ENCODE measurements at places on chromosomes 1 and 21.

DNA sequence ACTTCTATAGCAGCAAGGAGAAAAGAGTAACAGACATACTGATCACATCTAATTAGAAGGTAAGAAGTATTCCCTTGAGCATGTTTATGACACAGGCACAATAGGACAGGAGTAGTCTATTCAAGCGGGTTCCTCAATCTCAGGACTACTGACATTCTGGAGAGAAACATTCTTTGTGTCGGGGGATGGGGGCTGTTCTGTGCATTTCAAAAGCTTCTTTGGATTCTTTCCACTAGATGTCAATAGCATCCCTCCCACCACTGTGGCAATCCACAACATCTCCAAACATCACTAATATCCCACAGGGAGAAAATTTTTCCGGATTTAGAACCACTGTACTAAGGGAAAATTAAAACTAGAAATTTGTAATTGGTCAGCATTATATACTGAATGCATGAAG lies 56.9 kb downstream of the ADAMTS5 start:
- DNase-seq, result no peak

DNA sequence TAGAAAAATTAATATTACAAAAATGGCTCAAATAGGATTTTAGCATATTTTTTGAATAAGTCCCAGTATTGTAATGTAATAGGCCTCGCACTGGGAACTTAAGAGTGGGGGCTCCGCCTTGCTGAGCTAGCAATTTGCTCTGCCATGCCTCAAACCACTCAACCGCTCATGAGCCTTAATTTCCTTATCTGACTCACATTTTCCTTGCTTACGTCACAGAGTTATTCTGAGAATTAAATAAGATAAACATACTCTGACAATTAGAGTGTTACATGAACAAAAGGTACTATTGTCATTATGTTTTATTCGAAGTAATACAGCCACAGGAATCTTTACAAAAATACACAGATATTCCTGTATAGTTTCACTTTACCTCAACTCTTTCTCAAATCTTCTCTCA lies 108.1 kb downstream of the SLC44A5 start:
- no peak for DNase-seq

- no peak for DNase-seq
Observed at GRCh38 chr1:48687282-48688045, 89.2 kb downstream of the BEND5 start.

DNA sequence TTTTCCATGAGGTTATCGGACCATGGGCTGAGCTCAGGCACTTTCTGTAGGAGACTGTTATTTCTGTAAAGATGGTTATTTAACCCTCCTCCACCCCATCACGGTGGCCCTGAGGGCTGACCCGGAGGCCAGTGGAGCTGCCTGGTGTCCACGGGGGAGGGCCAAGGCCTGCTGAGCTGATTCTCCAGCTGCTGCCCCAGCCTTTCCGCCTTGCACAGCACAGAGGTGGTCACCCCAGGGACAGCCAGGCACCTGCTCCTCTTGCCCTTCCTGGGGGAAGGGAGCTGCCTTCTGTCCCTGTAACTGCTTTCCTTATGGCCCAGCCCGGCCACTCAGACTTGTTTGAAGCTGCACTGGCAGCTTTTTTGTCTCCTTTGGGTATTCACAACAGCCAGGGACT lies 2.6 kb upstream of the CCDC28B start:
- no peak for DNase-seq

GRCh38 chr1:108712606-108713150 lies at the start of gene FNDC7:
Gene FNDC7 (plus strand): TSS chr1:108712908. CDS start chr1:108712934, 26 bp downstream.
- DNase-seq, result no peak

- no peak for DNase-seq
Observed at GRCh38 chr1:3339856-3340255, 114.6 kb upstream of the ARHGEF16 start.

DNA sequence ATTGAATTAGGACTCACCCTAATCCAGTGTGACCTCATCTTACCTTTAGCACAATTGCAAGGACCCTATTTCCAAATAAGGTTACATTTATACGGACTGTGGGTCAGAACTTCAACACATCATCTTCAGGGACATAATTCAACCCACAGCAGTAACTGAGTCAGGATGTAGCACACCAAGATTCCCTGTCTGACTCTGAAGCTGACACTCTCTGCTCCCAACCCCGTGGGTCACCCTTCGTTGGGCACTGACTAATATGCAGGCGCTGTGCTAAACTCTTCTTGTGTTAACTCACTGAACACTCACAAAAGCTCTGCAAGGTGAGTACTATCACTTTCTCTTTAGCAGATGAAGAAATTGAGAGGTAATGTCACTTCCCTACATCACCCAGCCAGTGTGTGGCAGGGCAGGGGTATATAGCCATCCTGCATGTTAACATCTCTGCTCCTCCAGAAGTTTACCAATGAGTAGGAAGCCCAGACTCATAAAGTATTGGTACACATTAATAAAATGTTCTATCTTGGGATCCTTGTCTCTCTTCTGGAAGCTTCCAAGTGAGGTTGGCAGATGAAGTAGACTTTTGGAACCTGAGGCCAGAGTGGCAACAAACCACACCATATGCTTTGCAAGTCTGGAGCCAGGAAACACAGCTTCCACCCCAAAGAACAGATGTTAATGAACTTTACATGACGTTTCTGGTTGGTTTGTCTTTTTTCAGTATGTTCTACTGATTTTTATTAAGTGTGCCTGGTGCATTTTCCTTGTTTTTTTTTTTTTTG lies 139.2 kb upstream of the KLHDC7A start:
- no peak for DNase-seq

DNA sequence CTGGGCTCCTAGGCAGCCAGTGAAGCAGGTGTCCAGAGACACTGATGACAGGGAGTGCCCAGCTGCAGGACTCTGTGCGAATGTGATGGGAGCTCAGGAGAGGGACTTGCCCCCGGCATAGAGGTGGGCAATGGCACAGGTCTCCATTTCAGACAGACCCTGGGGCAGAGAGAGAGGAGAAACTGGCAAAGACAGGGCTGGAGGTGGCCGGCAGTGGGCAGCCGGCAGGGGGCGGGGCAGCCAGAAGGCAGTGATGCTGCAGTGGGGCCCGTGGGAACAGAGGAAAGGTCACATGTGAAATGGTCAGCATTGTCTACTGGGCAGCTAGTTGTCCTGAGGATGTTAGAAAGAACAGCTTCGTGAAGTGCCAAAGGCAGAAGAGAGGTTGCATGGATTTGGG lies 112.6 kb downstream of the HUNK start:
- no peak for DNase-seq

- no peak for DNase-seq
Observed at GRCh38 chr1:75338616-75339483, 204.7 kb downstream of the LHX8 start.

GRCh38 chr1:66460776-66461175 lies 73.2 kb upstream of the SGIP1 start:
- no peak for DNase-seq

DNA sequence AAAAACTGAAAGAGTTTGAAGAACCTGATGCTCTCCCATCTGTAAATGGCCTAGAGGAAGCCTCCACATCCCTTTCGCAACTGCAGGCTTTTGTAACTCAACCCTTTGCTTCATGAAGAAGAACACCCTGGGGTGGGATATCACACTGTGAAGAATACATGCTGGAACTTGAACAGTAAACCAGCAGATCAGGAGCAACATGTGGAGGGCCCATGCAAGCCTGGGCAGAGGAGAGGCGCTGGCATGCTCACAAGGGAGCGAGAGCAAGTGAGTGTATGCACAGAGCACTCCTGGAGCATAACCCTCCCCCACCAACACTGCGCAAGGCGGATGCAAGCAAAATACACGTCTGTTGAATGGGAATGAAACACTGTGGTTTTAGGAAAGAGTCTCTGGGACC lies 24.6 kb upstream of the SPAG17 start:
- DNase-seq, result no peak

GRCh38 chr1:23057301-23057700 lies 38.0 kb downstream of the KDM1A start:
- DNase-seq, result no peak

DNA sequence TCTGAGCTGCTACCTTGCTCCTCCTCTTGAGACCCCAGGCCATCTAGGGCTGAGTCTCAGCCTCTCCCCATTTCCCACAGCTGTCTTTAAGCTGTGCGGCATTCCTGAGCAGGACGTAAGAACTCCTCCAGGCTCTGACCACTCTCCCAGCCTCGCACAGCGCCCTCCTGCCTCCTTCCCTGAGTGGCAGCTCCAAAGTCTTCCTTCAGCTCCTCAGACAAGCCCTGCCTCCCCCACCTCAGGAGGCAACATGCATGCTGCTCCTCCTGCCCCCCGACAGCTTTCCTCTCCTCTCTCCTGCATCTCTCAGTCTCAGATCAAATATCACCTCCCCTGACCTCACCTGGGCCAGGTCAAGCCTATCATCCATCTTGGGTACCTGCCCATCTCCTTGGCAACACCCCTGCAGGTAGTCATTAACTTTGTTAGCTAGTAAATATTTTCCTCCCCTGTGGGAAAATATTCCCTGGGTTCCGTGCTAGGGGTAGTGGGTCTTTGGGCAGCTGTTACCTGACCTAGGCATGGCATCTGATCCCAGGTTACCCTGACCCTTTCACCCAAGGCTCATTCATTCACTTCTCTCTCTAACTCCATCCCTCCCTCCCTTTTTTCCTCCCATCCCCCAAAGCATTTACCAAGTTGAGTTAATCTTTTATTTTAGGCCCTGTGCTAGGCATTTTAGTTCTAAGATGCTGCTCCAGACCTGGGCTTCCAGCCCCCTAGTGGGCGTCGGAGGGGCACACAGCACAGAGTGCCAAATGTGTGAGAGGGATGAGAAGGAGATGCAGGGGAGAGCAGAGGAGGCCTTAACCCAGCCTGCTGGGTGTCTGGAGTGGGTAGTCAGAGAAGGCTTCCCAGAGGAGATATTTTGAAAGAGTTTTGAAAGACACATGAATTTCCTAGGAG lies 419.9 kb downstream of the PTPRU start:
- peak; percentile 6 for DNase-seq

DNA sequence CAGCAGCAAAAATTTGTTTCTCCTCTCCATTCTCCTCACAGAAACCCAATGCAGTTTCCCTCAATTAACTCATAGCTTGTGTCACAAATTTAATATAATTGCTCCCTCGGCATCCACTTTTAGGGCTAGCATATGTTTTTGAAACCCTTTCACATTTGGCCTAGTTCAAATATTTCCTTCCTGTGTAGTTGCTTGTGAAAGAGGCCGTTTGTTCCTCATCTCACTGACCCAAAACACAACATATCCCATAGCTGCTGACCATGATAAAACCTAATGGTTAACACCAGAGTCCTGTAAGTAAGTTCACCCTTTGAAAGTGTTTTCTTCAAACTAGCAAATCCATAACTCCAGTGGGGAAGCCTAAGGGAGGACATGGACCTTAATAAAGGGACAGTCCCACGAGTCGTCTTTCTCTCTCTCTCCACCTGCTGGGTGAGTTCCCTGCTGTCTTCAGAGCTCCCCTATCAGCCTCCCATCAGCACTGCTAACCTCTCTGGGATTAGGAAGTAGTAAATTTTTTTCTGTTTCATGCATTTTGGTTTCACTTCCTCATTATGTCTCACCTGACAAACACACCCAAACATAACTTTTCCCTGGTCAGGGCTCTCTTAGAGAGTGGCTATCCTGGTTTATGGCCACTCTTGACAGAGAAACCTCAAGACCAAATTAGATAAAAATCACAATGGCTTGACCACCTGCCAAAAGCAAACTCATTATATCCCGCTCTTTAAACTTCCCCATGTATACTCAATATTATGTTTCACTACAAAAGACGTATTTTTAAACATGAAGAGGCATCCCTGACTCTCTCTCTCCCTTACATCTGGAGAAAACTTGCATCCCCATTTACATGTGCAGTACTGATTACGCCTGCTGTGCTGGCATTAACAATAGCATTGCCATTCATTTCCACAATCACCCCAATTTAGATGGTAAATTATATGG lies 177.7 kb upstream of the HP1BP3 start:
- no peak for DNase-seq

DNA sequence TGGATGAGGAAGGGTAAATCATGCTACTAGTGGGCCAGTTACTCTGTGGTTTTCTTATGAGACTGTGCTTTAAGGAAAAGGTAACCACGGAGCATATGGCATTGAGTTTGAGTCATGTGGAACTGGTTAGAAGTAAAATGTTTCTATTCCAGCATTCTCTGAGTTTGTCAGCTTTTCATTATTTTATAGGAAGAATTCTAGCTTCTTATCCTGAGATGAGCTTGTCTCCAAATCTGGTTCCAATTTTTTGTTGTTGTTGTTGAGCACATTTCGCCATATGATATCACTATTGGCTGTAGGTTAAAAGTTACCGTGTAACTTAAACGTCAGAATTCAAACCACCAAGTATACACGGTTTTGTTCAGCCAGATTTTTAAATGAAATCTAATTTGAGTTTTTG lies 69.9 kb downstream of the ATF6 start:
- no peak for DNase-seq

DNA sequence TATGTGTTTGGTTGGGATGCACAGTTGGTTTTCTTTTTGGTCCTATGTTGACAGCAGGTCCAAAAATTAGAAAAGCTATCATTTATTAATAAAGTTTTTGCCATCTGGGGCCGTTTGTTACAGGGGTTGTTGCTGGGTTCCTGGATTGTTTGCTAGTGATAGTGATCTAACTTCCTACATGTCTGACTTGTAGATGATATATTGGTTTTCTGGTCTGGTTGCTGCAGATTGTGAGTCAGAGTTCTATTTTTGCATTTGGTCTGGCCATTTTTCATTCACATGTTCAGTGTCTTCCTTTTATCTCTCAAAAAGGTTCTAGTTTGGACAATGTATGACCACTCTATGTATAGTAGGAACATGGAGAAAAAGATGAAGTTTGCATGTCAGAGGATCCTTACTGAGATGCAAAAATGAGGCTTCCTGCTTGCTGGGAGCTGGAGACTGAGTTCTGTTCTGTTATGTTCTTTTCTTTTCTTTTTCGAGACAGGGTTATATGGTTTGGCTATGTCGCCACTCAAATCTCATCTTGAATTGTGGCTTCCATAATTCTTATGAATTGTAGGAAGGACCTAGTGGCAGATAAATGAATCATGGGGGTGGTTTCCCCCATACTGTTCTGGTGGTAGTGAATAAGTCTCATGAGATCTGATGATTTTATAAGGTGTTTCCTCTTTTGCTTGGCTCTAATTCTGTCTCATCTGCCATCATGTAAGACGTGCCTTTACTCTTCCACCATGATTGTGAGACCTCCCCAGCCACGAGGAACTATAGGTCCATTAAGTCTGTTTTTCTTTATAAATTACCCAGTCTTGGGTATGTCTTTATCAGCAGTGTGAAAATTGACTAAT lies 4.2 kb upstream of the NVL start:
- no peak for DNase-seq

DNA sequence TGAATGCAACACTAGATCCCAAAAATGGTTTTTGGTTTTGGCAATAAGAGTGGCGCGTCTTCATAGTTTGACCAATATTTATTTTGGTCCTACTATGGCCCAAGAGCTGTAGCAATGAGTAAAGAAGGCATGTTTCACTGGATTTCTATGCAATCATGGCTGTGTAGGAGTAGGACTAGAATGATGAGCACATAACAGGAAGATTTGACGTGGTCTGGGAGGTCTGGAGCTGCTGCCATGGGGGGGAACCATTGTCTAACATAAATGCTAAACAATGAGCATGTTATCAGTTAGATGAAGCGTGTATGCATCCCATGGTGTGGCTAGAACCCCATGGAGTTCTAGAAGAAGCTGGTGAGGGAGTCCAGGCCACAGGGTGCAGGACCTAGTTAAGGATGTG lies 38.3 kb downstream of the OLIG1 start:
- DNase-seq, result no peak

- DNase-seq, result no peak
Observed at GRCh38 chr1:158334526-158335212, 3.3 kb upstream of the CD1B start.

- DNase-seq, result no peak
Observed at GRCh38 chr21:42194863-42195262, 24.1 kb upstream of the ABCG1 start.

Data from activated T-cell treated with anti-CD3 and anti-CD28 coated beads, Interleukin-2, amount 50 U/mL, for 24 hours (primary cell).